ENCODE measurements at places on chromosomes 3 and 15.

- DNase-seq = no peak
These were observed 984 bp downstream of the PLSCR4 start for GRCh38 chr3:146249921-146250320.

- DNase-seq = peak; percentile 95
These were observed 3.4 kb upstream of the DOCK3 start for GRCh38 chr3:50671331-50671730.

GRCh38 chr15:52082197-52083036 lies 30.2 kb downstream of the BCL2L10 start:
- DNase-seq = no peak

DNA sequence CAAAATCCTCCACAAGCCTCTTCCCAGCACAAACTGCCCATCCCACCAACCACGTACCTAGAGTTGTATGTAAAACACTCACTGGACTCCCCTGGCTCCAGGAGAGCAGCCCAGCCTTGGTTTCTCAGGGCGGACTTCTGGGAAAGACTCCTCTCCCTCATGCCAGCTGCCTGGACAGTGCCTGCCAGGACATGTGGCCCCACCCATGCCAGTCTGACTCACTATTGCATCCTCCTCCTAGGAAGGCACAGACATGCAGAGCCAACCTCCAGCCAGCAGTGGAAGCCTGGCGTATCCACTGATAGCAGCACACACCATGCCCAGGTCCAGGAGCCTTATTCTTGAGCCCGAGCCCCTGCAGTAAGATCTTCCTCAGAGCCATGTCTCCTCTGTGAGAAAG lies 8.6 kb downstream of the PKM start:
- DNase-seq = peak; percentile 89

DNA sequence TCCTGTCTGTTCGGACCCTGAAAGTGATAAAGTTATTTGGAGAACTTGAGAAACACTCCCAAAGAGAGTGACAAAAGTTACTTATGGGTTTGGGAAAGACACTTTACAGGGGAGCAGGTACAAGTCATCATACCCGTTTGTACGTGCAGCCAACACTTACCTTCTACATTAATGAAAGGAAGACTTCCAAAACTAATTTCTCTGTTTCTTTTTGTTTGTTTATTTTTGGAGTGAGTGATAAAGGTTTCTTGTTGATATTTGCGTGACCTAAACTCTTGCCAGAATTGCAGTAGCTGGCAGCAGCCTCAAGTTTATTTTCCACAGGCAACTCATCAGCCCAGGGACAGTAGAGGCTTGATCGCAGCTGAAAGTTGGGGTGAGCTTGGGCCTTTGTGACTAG lies 8.4 kb downstream of the ABHD2 start:
- DNase-seq = no peak

Data from HT1080 (cell line).